CMK (cell line): ENCODE measurements at places on chromosomes 2 and 18.

- DNase-seq: no peak
Measured at GRCh38 chr18:59419386-59419785, 60.3 kb upstream of the LMAN1 start.

- no peak for DNase-seq
Measured at GRCh38 chr2:201203916-201204654, 21.1 kb downstream of the CASP10 start.

DNA sequence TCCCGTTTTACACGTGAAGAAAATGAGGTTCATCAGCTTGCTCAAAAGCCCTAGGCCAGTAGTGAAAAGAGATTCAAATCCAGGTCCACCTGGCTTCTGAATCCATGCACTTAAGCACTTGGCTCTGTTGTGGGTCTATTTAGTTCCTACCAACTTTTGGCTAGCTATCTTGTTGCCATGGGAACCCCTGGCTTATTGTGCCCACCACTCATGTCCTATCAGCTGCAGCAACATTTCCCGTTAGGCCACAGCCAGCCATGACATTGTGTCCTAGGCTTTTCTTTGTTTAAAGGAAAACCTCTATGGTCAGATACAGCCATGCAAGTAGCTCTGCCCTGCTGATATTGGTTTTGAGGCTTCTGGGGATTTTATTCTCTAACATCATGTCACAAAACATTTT lies 49.8 kb downstream of the PLEK start:
- DNase-seq: peak; percentile 95

DNA sequence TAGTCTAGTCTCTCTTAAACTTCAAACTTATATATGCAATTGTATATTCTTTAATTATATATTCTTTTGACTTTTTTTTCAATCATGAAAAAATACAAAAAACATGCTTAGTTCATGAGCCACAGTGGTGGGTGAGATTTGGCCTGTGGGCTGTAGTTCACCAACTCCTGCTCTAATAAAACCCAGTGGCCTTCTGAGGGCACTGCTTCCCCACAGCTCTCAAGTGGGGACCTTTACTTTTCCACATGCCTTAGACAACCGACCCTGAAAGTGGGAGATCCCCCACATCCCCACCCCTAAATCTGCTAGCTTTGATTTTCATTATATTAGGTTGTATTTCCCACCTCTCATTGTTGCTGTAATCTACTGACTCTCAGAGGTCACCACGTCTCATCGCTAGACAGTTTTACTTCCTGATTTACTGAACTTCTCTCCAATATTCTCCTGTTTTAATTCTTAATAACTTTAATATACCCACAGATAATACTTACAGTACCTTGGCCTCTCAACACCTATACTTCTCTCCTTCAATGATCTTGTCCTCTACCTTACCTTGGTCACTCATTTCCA lies 57.3 kb downstream of the ROCK1 start:
- DNase-seq: no peak
